ENCODE measurements at places on chromosomes 6 and 20.
A peak's percentile ranks its signal among the peaks of the same experiment; 100 is the strongest.

- DNase-seq: no peak
Observed at GRCh38 chr6:88708197-88708744, 255.1 kb downstream of the RNGTT start.

DNA sequence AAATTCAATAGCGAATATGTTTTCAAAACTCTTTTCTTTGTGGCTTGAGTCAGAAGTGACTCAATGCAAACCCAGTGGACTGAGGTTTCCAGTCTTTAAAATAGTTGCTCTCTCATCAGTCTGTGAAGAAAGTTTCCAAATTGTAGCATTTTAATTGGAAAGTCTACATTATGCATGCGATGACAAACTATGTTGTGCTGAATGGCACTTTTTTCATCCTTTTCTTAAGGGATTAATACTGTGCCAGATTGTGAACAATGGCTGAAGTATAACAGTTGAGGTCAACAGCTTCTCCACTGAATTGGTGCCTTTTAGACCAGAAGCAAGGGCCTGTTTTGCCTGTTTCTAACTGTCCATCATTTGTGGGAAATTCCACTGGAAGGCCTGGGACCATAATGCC lies 377.1 kb downstream of the BTBD9 start:
- no peak for DNase-seq

- no peak for DNase-seq
Observed at GRCh38 chr20:34415079-34415478, 52.0 kb downstream of the ITCH start.

DNA sequence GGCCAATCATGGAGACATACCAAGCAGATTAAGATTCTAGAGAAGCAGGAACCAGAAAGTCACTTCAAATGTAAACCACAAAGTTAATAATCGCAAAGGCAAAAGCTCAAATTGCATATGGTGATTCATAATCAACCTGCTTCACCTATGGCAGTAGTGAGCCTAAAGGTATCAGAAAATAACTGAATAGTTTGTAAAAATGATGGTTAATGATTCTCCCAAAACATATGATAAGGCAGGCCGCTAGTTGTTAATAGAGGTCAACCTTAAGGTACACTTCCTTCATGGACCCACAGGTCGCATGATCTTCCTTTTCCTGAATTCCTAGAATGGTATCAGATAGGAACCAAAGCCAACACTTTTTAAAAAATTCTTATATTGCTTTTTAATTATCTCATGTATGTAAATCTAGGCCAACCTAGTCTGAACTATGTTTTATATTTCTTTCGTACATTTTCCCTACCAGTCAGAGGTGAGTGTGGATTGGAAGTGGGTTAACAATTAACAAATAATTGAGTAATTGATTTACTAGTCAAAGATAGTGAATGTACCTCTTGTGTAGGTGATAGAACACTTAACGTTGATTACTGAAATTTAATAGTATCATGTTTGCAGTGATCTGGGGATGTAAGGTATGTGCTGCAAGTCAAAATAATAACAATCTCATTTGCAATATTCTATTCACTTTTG lies 16.4 kb downstream of the TAAR2 start:
- no peak for DNase-seq

GRCh38 chr20:45456632-45457031 lies 12.9 kb upstream of the WFDC2 start:
- DNase-seq: no peak

GRCh38 chr20:20014659-20015058 lies 2.5 kb upstream of the NAA20 start:
- no peak for DNase-seq

DNA sequence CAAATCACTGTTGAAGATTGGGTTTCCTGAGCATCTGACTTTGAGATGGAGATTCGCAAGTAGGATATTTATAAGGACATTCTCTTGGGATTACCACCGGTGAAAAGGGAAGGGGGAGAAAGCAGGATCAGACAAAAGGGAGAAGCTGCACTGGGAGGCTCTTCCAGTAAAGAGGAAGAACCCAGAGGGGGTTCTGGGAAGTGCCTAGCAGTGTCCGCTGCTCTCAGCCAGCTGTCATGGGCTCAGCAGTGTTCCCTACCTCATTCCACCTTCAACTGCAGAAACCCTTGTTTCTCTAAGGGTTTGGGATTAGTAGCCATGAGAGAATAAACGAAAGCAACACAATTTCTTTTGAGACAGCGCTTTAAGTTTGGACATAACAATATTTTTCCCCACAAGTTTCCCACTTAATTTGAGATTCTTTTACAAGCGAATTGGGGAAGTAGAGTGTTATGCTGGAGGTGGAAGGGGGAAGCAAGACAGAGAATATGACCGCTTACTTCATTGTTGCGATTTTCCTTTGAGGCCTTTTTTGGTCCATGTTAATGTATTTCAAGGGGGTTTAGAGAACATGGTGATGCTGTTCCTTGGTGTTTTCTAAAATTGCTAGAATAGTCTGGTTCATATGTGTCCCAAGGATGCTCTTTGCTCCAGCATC lies 154.5 kb upstream of the SCGN start:
- no peak for DNase-seq

GRCh38 chr6:156933201-156934068 lies 156.3 kb downstream of the ARID1B start:
- no peak for DNase-seq

GRCh38 chr20:23251779-23252178 lies 98.8 kb upstream of the NXT1 start:
- no peak for DNase-seq

DNA sequence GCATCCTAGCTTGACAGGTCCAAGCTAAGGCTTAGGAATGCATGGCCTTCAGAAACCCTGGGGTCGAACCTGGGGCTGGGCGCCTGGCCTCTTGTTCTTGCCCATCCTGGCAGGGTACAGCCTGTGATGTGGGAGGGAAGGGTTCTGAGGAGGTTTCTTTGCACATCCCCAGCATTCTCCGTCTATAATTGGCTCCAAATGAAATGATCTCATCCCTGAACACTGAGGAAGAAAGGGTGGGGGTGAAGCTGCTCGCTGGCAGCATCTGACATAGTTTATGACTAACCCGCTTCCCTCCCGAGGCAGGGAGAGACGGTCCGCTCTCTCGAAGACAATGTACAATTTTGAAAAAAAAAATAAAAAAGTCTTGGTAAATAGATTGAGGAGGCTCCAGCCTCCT lies 67.1 kb upstream of the ZNFX1 start:
- no peak for DNase-seq

DNA sequence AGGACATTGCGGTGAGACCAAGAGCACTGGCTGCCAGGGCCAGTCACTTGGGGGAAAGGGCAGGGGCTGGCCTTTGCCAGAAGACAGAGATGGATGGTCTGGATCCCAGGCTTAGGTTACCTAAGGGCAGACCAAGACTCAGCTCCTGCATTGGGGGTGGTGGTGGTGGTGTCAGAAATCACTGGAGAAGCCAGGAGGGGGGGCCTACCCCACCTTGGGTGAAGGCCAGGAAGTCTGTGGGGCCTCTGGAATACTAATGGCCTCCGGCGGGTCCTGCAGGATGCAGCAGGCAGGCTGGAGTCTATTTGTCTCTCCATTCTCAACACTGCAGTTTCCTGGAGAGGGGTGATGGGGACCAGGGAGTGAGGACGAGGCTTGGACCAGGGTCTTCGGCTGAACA lies 32.8 kb downstream of the CD40 start:
- DNase-seq: no peak

GRCh38 chr6:150987855-150988464 lies 122.5 kb downstream of the MTHFD1L start:
- no peak for DNase-seq

- no peak for DNase-seq
Observed at GRCh38 chr6:168232062-168232461, 87.5 kb downstream of the DACT2 start.

DNA sequence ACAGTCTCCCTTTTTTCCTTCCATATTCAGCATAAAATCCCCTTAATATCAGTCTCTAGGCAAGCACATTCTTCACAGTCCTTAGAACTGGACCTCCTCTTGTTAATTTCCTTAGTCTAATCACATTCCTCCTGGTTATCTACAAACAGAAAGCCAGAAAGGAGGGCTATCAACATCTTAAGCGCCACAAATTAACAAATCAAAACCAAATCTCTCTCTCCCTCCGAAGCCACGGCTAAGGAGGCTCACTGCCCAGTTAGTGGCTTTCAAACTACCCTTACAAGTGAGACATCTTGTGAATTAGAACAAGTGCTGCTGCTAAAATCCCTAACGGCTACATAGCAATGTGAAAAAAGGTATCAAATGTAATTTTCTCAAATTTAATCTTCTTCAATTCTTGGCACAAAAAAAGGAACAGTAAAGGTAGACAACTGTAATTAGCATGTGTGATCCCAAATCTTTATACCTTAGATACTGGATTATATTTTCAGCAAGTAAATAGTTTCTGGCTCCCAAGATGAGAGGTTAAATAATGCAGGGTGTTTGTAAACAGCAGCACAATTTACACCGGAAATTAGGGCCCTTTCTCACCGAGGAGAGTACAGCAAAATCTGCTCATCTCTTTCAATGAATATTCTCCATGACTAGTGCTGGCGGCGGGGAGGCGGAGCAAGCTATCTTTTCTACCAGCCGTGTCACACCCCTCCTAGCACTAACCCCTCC lies 1.4 kb upstream of the TRIM39 start:
- peak; percentile 6 for DNase-seq

GRCh38 chr20:60806354-60806753 lies 445.7 kb upstream of the CDH4 start:
- no peak for DNase-seq

DNA sequence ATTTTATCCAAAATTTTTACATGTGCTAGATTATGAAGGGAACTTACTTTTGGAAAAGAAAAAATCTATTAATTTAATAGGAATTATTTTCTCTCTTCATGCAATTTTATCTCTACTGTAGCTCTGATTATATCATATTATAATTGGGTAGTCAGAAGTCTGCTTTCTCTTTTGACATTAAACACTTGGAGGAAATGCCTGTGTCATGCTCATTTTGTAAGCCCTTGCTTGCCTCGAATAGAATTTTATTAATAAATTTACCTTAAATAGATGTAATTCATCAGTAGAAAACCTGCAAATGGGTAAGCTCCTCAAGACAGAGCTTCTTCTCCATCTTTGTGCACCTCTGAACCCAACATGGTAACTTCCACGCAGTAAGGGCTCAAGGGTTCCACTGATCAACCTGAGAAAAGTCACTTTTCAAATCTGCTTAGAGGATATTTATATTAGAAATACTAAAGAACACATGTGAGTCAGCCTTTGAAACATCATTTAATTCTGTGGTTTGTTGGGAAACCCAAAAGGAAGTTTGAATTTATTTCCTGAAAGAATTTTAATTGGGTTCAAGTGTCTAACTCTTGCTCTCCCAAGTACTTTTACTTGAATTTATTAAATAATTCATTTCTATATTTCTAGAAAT lies 266.0 kb downstream of the ALDH8A1 start:
- DNase-seq: no peak

DNA sequence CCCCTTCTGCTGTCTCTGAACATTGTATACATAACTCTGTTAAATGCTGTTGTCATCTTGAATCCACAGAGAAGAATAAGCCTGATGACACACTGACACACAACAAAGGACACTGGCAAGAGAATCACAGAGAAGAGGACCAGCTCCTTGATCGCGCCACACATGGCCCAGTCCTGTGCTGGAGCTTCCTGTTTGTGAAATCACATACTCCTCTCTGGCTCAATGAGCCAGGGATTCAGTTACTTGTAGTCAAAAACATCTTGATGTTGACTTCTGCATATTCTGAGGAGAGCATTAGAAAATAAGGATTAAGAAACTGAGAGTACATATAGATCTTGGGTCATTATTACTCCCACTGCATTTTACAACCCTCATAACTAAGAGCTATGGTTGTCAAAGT lies 100.1 kb downstream of the EPB41L2 start:
- no peak for DNase-seq

GRCh38 chr20:58824843-58825242 lies 25.9 kb downstream of the GNAS-AS1 start:
- DNase-seq: no peak

GRCh38 chr20:1987826-1988225 lies 6.0 kb downstream of the PDYN start:
- no peak for DNase-seq

- DNase-seq: no peak
Observed at GRCh38 chr6:54185885-54186284, 74.6 kb downstream of the MLIP start.

GRCh38 chr6:37502703-37503291 lies 3.1 kb upstream of the CCDC167 start:
- no peak for DNase-seq

DNA sequence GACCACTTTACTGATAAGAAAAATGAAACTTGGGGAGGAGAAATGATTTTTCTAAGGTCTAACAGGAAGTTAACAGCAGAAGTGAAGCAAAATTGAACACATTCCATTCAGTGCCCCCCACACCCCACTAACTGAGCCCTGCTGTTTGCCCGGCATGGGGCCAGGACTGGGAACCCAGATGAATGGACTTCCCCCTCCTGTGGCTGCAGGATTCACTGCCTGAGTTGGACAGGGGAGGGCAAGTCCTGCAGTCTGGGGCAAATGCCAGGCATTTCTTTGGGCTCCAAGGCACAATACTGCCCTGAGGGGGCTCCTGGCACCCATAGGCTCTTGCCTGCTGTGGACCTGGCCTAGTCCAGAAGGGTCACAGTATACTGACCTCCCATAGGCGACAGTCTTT lies 28.3 kb downstream of the FYN start:
- DNase-seq: no peak

- DNase-seq: no peak
Observed at GRCh38 chr6:112007805-112008204, 46.1 kb upstream of the CCN6 start.

GRCh38 chr6:29631860-29632731 lies 887 bp downstream of the GABBR1 start:
- peak; percentile 12 for DNase-seq

- DNase-seq: no peak
Observed at GRCh38 chr6:18640134-18640533, 253.0 kb downstream of the RNF144B start.

DNA sequence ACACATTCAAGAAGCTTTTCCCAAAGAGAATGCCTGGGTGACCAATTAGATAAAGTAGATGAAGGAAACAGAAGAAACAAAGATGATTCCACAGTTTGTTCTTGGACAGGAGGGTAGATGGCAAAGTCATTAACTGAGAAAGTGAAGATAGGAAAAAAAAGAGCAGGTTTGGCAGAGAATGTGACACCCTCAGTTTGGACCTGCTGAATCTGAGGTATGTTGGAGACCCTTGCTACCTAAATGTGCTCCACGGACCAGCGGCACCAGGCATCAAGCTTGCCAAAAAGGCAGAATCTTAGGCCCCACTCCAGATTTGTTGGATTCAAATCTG lies 49.7 kb downstream of the ARHGAP18 start:
- DNase-seq: no peak

- no peak for DNase-seq
Observed at GRCh38 chr6:10421158-10421920, 6.5 kb upstream of the TFAP2A start.

DNA sequence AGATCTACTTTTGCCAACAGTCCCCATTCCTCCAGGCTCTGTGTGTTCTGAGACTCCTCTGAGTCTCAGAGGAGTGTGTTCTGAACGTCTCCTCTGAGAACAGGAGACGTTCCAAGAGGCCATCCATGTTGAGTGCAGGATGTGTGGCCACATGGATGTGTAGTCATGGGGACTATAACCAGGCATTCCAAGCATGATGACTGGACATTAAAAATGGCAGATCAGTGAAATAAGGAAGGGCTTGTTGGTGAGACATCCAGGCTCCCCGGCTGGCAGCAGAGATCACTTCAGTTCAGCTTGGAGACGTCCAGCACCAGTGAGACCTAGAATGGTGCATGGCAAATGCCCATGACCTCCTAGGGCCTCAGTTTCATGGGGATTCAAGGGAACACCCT lies 34.3 kb upstream of the POU5F1 start:
- no peak for DNase-seq
